MCF 10A (cell line): ENCODE measurements at places on chromosomes 3 and 15. TPM values are rescaled to one million over a fixed set of nuclear protein-coding genes. Genes with fewer than 3 reads are reported as not detected.

DNA sequence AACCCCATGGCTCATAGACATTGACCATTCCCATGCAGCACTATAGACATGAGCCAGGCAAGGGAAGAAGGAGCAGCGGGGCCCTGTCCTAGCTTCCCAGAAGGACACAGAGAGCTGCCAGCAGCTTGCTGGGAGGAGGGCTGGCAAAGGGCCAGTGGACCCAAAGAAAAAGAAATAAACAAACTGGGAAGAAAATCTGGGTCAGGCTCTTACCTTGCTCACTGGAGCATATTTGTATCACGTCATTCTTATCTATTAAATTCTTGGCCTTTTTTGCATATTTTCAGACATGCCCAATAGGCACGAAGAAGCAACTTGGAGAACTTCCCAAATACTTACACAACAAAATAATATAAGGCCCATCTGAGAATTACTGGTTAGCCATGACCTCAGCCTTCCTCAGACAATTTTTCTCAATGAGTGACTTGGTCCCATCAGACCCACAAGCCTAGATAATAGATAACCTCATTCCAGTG lies 28.4 kb downstream of the RASGRP1 start:
- peaks cover 13% of the 10 kb centered on the region for H3K4me1 ChIP-seq
- no peak for DNase-seq
- H3K36me3 ChIP-seq, result no peaks in the 10 kb centered on the region
- no peak overlapping the region for H3K27ac ChIP-seq
- H3K4me3 ChIP-seq, result no peak overlapping the region
- no peaks in the 10 kb centered on the region for H3K27me3 ChIP-seq

The IL12A gene
- 1.3 and 1.7 TPM in 2 replicates for total RNA-seq

The UNC13C gene
- total RNA-seq, result not detected in 2 replicates

DNA sequence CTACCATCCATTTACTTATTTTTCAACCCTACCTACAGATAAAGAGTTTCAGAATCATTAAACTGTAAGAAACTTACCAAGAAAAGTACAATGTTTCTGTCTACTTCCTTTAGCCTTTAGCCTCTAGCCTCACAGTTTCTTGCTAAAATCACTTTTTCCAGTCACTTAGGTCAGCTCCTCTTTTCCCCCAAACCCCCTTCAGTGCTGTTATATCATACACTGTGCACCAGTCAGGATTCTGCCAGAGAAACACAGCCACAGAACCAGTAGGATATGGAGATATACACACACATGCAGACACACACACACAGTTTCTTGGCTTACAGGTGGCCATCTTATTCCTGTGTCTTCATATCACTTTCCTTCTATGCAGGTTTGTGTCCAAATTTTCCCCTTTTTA lies 139.9 kb upstream of the LIPC start:
- H3K27ac ChIP-seq, result no peak overlapping the region
- no peaks in the 10 kb centered on the region for H3K27me3 ChIP-seq
- H3K36me3 ChIP-seq, result no peaks in the 10 kb centered on the region
- no peak overlapping the region for H3K4me3 ChIP-seq
- peaks cover under 1% of the 10 kb centered on the region for H3K4me1 ChIP-seq
- no peak for DNase-seq

DNA sequence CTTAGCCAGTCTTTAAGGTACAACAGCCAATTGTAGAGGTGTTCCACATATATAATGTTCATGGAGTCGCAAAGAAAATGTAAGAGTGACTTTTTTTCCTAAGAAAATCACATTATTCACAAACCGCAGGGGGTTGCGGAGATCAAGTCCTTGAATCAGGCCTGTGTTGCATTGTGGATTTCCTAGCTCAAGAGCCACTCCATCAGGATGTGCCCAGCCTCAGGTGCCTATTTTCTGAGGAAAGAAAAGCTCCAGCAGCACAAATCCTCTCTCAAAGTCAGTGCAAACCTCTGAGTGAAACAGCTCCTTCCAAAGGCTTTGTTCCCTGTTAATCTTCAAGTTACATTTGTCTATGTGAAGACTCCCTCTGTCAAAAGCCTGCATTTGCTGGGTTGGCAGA lies 349.4 kb downstream of the CLSTN2 start:
- H3K4me3 ChIP-seq, result no peak overlapping the region
- peaks cover 52% of the 10 kb centered on the region for H3K27me3 ChIP-seq
- no peaks in the 10 kb centered on the region for H3K4me1 ChIP-seq
- H3K36me3 ChIP-seq, result no peaks in the 10 kb centered on the region
- no peak overlapping the region for H3K27ac ChIP-seq

DNA sequence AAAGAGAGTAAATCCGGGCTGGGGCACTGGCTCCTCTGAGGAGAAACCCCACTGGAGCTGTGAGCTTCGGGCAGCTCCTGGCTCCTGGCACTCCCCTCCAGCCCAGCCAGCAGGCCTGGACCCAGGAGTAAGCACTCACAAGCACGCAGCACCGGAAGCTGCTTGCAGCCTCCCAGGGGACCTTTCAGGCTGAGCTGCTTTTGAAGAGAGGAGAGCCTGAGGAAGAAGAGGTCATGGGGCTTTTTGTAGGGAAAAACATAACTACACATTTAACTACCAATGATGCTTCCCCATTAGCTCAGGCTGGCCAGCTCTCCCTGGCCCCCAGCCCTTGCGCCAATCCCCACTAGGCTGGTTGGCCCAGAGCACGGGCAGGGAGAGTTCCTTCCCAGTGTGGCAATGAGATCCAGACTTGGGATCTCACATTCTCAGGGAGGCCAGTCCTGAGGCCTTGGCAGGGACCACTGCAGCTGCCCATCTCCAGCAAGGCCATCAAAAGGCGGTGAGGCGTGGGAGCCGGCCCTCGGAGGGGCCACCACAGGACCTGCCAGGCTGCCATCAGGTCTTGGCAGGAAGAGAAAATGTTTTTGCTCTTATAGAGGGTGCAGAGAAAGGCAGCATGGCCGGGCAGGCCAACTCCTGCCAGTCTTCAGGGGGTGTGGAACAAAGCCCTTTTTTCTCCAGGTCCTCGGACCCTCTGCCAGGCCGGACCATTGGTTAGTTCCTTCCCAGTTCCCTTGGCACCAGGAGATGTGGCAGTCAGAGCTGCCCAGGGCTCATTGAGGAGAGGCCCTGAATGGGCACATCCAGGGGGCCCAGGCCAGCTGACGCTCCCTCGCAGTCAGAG lies 41.5 kb upstream of the MFGE8 start:
- DNase-seq, result no peak
- H3K27me3 ChIP-seq, result no peaks in the 10 kb centered on the region
- no peak overlapping the region for H3K4me3 ChIP-seq
- H3K27ac ChIP-seq, result no peak overlapping the region
- no peaks in the 10 kb centered on the region for H3K4me1 ChIP-seq

The SCN11A gene
- total RNA-seq, result 0.05 TPM in 1 of 2 replicates, not detected in the other

The CTXND1 gene
- not detected in 2 replicates for total RNA-seq

DNA sequence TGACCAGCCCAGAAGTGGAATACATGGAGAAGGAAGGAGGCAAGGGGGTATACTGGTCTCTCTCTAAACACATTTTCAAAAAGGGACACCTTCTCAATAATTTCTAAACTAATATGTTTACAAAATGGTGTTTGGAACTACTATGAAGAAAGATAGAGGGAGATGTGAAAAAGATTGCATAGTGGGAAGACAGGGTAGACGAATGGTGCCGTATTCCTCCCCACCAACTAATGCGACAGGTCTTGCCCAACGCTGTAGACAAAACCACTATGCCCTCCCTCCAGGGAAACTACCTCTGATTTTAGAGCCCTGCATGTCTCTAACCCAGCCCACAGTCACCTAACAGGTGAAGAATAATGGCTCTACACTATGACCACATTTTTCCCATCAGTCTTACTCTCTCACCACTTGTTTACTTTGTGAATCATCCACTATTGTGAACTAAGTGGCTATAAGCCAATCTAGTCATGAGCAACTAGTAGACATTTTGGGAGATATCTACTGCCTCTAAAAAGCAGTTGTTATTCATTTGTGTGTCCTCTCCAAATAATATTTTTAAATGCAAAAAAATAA lies 108.2 kb upstream of the UBE2E2 start:
- DNase-seq, result peak; percentile 95
- H3K27me3 ChIP-seq, result peaks cover 17% of the 10 kb centered on the region
- H3K27ac ChIP-seq, result peak overlapping the region; percentile 13
- H3K4me3 ChIP-seq, result peak overlapping the region; percentile 7
- no peaks in the 10 kb centered on the region for H3K36me3 ChIP-seq
- peaks cover 21% of the 10 kb centered on the region for H3K4me1 ChIP-seq

DNA sequence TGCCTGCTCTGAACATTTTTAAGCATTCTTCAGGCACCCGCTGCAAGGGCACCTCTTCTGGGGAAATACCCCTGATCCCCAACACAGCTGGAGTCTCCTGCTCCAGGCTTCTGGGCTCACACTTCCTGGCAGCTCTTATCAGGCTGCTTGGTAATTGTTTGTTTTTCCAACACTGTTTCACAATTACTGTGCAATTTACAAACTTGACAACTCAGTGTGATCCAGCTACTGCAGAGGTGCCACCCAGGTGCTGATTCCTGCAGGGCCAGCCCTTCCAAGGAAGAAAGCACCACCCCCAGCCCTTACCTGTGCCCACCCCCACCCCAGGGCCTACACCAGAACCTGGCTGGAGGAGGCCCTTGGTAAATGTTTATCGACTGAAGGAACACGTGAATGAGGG lies 66.5 kb downstream of the MAGEF1 start:
- H3K36me3 ChIP-seq, result no peaks in the 10 kb centered on the region
- DNase-seq, result peak; percentile 83
- H3K4me3 ChIP-seq, result no peak overlapping the region
- H3K4me1 ChIP-seq, result peaks cover 11% of the 10 kb centered on the region

GRCh38 chr3:27590437-27591298 lies 106.5 kb upstream of the SLC4A7 start:
- peak overlapping the region; percentile 1 for H3K27ac ChIP-seq
- H3K4me3 ChIP-seq, result no peak overlapping the region
- H3K36me3 ChIP-seq, result no peaks in the 10 kb centered on the region
- DNase-seq, result peak; percentile 41

The DNAH12 gene
- 0.47 and 0.58 TPM in 2 replicates for total RNA-seq

DNA sequence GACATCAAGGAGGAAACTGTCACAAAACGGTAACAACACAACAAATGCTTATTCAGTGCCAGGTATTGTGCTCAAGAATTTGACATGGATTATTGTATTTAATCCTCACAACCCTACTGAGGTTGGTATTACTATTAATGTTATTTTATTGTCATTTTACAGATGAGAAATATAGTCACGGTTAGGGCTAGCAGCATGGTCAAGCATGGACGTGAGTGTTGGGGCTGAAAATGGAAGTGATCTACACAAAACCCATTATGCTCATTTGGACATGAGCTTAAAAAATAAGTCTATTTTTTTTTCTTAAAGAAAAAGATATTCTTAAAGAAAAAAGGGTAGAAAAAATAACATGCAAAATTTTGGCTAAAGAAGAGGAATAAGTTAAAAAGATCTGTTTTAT lies 141.3 kb upstream of the SOX2 start:
- H3K4me3 ChIP-seq, result no peak overlapping the region
- no peaks in the 10 kb centered on the region for H3K27me3 ChIP-seq
- peaks cover 15% of the 10 kb centered on the region for H3K4me1 ChIP-seq
- no peak overlapping the region for H3K27ac ChIP-seq
- H3K36me3 ChIP-seq, result no peaks in the 10 kb centered on the region

DNA sequence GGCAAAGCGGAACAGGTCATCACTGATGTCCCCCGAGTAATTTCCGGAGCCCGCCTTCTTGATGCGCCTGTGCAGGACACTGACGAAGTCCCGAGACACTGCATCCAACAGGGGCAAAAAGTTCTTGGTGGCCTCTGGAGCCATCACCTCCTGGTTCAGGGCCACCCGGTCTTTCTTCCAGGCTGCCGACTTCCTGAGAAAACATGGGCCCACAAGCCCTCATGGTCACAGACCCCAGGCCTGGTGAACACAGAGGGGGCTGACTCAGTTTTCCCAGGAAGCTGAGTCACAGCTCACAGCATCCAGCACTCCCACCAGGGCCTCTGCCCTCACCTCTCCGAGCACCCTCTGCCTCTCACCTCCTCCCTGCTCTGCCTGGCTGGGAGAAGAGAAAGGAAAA lies 22.4 kb downstream of the CYP11A1 start:
- H3K36me3 ChIP-seq, result peaks cover 5% of the 10 kb centered on the region
- no peaks in the 10 kb centered on the region for H3K27me3 ChIP-seq
- H3K4me1 ChIP-seq, result peaks cover 8% of the 10 kb centered on the region
- H3K27ac ChIP-seq, result no peak overlapping the region
- H3K4me3 ChIP-seq, result no peak overlapping the region

The TUSC7 gene
- total RNA-seq, result not detected in 2 replicates

The CLSTN2 gene
- total RNA-seq, result not detected in 2 replicates

The TM4SF4 gene
- total RNA-seq, result not detected in 2 replicates

GRCh38 chr3:64022451-64023186 lies 675 bp downstream of the PSMD6 start:
- peak overlapping the region; percentile 92 for H3K27ac ChIP-seq
- peaks cover 10% of the 10 kb centered on the region for H3K4me1 ChIP-seq
- peaks cover 6% of the 10 kb centered on the region for H3K27me3 ChIP-seq
- DNase-seq, result peak; percentile 25

The RAB7A gene
- total RNA-seq, result 172 and 221 TPM in 2 replicates

The GPR15 gene
- not detected in 2 replicates for total RNA-seq

The CNOT10 gene
- total RNA-seq, result 47.1 and 53.1 TPM in 2 replicates

- H3K27me3 ChIP-seq, result no peaks in the 10 kb centered on the region
- no peaks in the 10 kb centered on the region for H3K36me3 ChIP-seq
- no peak for DNase-seq
- H3K4me3 ChIP-seq, result no peak overlapping the region
- no peak overlapping the region for H3K27ac ChIP-seq
- H3K4me1 ChIP-seq, result no peaks in the 10 kb centered on the region
These were observed 2.7 kb upstream of the NR2E3 start for GRCh38 chr15:71807691-71808091.

DNA sequence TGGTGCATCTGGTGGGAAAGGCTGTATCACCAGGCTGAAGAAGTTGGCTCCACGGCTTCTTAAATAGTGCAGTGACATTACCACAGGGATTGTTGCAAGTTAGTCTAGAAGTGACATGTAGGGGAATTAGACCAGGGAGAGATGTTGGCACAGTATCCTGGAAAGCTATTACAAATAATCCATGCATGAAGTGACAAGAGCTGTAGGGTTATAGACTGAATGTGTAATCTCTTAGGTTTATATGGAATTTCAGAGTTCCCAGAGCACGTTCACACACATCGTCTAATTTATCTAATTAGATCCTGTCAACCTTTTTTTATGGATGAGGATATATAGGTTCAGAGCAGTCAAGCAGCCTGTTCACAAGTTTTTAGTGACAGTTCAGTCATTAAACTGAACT lies 37.3 kb upstream of the APH1B start:
- H3K4me3 ChIP-seq, result no peak overlapping the region
- H3K4me1 ChIP-seq, result peaks cover 24% of the 10 kb centered on the region
- H3K27ac ChIP-seq, result no peak overlapping the region
- H3K27me3 ChIP-seq, result no peaks in the 10 kb centered on the region

- no peaks in the 10 kb centered on the region for H3K36me3 ChIP-seq
- peaks cover 4% of the 10 kb centered on the region for H3K4me1 ChIP-seq
- H3K27ac ChIP-seq, result no peak overlapping the region
- H3K4me3 ChIP-seq, result no peak overlapping the region
These were observed 27.6 kb downstream of the ZNF860 start for GRCh38 chr3:32009101-32009500.

The SEMA3G gene
- total RNA-seq, result 0.12 TPM in 1 of 2 replicates, not detected in the other

- no peak overlapping the region for H3K4me3 ChIP-seq
- no peaks in the 10 kb centered on the region for H3K4me1 ChIP-seq
- no peak for DNase-seq
These were observed 31.5 kb downstream of the MRPS11 start for GRCh38 chr15:88498996-88499395.

The PIF1 gene
- total RNA-seq, result 8.1 and 13.4 TPM in 2 replicates

- H3K4me3 ChIP-seq, result no peak overlapping the region
- no peaks in the 10 kb centered on the region for H3K27me3 ChIP-seq
- no peaks in the 10 kb centered on the region for H3K36me3 ChIP-seq
- no peak for DNase-seq
- no peaks in the 10 kb centered on the region for H3K4me1 ChIP-seq
These were observed 10.1 kb downstream of the STRIT1 start for GRCh38 chr3:155283092-155284056.

The KLF15 gene
- 5.3 and 8.3 TPM in 2 replicates for total RNA-seq
